ENCODE measurements at places on chromosomes 6 and 20.

- no peak for DNase-seq
Measured at GRCh38 chr20:58494923-58495622, 20.1 kb downstream of the APCDD1L start.

GRCh38 chr6:36683656-36684446 lies 5.3 kb downstream of the CDKN1A start:
- no peak for DNase-seq

DNA sequence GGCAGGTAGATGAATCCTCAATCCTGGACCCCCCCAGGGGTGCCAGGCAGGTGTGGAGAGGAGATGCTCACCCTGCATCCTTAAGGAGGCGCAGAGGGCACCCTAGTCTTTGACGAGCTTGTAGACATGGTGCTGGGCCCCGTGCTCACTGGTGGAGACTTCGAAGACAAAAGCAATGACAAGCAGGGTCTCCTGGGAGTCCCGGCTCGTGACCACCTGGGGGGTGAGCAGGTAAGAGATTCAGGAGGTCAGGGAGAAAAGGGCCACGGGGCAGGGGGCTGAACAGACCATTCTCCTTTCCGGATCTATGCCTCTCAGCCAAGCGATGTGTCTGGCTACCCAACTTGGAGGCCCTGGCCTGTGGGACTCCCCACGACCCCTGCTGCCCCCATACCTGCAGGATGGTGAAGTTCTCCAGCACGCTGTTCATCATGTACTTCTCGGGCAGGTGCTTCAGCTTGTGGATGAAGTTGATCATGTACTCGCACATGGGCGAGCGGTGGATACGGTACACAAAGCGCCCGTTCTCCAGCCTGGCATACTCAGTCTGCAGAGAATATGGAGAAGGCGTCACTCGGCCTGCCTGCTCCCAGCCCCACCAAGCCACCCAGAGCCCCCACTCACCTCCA lies 6.9 kb downstream of the RPL10A start:
- no peak for DNase-seq

GRCh38 chr6:5537132-5537531 lies 275.8 kb downstream of the FARS2 start:
- no peak for DNase-seq

DNA sequence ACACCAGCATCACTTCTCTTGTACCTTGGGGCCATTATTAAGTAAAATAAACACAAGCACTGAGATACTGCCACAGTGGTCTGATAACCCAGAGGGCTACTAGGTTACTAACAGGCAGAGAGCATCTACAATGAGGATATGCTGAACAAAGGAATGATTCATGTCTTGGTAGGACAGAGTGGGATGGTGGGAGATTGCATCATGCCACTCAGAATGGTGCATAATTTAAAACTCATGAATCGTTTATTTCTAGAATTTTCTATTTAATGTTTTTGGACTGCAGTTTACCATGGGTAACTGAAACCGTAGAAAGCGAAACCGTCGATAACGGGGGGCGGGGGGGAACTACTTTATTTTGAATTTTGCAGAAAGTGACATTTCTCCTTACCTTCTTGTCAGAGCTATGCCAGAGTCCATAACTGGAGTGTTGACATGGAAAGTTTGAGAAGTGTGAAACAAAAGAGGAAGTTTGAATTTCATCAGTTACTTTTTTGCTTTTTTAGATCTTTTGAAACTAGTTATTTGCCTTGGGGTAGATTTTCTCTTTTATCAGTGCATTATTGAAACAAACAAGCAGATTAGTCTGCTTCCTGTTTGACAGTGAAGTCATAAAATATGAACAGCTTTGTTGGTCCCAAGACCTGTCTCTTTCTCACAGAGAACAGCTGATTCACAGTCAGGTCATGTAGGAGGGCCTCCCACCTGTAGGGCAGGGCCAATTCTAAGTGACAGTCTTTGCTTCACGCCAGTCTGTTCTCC lies 124.9 kb downstream of the KLHL32 start:
- peak; percentile 18 for DNase-seq

DNA sequence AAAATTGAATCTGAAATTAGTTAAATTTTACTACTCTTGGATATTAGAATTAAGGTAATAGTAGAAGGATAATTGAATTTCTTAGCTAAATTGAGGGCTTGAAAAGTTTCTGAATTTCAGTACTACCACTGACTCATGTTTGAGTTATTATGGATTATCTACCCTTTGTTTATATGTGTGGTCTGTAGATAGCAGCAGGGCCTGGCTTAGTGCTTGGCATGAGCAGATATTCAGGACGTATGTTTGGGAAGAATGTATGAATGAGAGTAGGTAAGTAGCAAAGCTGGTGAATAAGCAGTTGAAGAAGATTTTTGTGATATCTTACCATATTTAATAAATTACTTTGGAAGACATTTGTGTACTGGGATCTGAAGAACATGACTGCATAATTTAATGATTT lies 152.7 kb downstream of the MACROD2 start:
- no peak for DNase-seq

DNA sequence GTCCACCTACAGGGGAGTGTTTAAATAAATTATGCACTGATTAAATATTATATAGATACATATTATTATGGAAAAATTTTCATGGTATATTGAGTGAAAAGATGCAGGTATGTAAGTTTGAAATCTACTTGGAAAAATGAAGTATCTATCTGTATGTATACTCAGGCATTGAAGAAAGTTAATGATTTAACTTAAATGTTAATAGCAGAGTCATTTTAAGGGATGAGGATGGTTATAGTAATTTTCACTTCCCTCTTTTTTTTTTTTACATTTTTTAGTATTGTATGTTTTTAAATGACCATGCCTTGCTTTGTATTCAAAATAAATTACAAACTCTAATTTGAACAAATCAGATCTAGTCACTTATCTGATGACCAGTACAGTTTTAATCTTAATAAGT lies 43.2 kb upstream of the NOTCH4 start:
- DNase-seq: no peak

DNA sequence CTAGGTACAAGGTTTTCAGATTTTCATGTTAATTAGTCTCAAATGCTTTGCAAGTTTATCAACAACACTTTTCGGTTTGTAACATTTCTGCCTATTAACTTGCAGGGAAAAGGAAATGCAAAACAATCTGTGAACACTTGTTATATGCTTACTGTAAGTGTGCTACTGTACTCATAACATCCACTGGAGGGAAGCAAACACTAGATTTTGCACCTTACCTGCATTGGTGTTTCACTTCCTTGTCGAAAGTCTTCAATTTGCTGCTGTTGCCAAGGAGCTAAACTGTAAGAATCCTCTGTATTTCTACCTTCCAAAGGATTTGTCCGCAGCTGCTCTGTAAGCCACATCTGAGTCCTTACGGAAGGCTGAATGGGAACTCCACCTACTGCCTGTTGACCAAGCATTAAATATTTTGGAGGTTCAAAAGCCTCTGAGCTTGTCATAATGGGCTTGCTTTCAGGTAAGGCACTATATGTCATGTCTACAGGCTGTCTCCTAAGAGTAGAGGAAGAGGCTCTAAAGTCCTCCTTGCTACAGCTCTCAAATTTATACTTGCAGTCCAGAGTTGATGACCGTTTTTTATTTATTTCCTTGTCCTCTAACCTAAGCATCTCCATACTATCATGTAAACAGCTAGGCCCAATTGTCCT lies 17.3 kb downstream of the PLN start:
- no peak for DNase-seq

DNA sequence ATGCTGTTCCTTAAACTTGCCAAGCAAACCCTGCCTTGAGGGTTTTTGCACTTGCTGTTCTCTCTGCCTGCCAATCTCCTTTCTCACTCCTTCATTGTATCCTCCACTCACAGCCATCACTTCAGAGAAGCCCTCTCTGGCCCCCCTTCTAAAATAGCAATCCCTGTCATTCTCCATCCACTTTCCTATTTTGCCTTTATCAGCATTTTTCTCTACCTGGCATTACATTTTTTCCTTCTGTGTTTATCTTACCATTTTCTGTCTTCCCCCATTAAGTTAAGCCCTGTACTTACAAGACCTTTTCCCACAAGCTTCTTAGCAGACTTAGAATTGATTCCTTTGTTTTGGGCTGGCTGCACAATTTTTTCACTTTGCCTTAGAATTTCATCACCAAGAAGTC lies 26.6 kb upstream of the TNFRSF21 start:
- no peak for DNase-seq
